ENCODE measurements at places on chromosomes 16 and 17. TPM values are rescaled to one million over a fixed set of nuclear protein-coding genes. Genes with fewer than 3 reads are reported as not detected.

GRCh38 chr16:75287708-75288107 lies 36.3 kb upstream of the BCAR1 start:
- no peak for DNase-seq

GRCh38 chr16:56673921-56674320 lies 4.3 kb downstream of the MT1H start:
- DNase-seq = peak; percentile 76

DNA sequence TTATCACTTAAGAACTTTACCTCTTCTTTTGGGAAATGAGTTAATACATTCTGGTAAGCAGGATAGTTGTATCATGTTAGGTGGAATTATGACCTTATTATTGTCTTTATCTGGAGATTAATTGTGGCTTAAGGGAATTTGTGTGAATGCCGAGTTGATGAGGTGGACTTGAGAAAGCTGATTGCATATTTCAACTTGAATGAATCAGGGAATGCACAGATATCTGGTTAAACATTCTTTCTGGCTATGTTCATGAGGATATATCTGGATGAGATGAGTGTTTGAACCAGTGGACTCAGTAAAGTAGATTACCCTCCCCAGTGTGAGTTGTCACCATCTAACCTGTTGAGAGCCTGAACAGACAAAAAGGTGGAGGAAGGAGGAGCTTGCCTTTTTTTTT lies 326.1 kb upstream of the GOT2 start:
- no peak for DNase-seq

DNA sequence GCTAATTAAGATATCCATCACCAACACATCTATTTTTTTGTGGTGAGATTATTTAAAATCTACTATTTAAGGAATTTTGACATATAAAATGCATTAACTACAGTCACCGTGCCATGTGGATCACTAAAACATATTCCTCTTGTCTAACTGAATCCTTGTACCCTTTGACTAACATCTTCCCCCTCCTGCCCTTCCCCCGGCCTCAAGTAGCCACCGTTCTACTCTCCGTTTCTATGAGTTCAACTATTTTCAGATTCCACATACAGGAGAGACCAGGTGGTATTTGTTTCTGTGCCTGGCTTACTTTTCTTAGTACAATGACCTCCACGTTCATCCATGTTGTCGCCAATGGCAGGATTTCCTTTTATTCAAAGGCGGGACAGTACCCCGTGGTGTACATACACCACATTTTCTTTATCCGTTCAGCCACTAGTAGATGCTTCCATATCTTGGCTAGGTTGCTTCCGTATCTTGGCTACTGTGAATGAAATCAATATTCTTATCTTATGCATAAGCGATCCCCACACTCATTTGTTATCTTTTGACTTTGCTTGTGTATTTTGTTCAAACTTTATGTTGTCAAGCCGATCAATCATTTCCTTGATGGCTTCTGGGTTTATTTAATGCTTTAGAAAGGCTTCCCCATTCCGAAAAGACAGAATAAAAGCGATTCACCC lies 134.7 kb downstream of the KCNJ12 start:
- peak; percentile 16 for DNase-seq

GRCh38 chr17:49723423-49723822 lies 15.7 kb upstream of the SLC35B1 start:
- peak; percentile 97 for DNase-seq

- no peak for DNase-seq
Observed at GRCh38 chr16:80914379-80915078, 92.2 kb downstream of the CMC2 start.

DNA sequence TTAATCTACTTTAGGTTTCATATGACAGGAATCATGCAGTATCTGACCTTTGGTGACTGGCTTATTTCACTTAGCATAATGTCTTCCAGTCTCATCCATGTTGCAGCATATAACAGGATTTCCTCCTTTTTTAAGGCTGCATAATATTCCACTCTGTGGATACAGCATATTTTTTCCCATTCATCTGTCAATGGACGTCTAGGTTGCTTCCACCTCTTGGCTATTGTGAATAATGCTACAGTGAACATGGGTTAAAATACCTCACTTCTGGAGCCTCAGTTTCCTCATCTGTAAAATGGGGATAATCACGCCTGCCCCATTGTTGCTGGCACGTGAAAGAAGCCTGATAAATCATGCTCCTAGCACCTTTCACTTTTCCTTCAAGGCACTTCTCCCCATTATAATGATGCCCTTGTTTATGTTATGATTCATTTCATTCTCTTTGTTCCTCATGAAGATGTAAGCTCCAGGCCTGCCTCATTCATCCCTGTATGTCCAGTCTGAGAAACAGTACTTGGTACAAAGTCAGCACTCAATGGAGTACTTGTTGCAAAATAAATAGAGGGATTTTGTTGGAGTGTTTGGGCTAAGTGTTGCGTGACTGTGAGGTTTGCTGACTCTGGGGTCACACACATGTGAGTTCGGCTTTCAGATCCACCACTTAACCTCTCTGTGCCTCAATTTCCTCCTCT lies 59.6 kb downstream of the ABAT start:
- no peak for DNase-seq

DNA sequence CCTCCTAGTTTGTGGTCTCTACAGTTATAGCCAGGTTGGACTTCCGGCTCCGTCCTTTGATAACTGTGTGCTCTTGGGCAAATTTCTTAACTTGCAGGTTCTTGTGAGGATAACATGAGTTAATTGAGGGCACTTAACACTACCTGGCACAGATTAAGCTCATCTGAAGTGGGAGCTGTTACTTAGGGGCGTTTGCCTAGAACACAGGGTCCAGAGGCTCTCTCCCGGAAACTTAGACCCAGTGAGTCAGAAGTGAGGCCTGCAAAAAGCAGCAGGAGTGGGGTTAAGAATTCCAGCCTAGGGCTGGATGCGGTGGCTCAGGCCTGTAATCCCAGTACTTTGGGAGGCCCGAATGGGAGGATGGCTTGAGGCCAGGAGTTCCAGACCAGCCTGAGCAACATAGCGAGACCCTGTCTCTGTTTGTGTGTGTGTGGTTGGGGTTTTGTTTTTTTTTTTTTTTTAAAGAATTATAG lies 1.4 kb downstream of the MVP start:
- DNase-seq = peak; percentile 52

- DNase-seq = peak; percentile 87
Observed at GRCh38 chr17:74442670-74443515, 11.0 kb downstream of the GPRC5C start.

GRCh38 chr16:65675161-65675560 lies 553.3 kb upstream of the CDH11 start:
- peak; percentile 77 for DNase-seq

GRCh38 chr17:67359960-67360791 lies 6.2 kb downstream of the PSMD12 start:
- DNase-seq = no peak

DNA sequence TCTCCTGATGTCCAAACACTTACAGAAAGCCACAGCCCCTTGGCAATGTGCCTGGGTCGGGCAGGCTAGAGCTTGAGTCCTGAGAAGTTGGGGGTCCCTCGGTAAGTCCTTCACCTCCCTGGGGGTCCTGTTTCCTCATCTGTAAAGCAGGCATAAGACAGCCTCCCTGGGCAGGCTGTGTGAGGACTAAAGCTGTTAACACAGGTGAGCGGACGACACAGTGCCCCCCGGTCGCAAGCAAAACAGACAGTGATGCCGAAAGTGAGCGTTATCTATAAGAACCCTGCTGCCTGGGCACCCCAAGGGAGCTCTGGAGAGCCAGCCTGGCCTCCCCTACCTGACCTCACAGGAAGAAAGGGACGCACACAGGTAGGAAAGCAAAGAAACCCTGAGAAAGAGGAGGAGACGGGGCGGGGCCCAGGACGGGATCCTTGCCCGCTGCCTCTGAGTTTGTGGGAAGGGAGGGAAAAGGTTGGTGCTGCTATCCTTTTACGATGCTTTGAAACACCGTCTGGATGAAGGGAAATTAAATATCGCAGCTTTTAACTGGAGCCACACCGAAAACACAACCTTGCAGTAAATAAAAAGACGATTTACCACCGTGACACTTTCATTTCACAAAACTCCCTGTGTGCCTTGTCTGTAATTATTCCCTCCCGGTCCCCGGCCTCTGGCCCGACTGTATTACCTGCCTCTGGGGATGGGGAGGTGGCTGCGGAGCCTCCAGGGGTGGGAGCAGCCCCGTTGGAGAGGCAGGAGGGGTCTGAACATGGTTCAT lies 67.1 kb downstream of the ENGASE start:
- DNase-seq = no peak

DNA sequence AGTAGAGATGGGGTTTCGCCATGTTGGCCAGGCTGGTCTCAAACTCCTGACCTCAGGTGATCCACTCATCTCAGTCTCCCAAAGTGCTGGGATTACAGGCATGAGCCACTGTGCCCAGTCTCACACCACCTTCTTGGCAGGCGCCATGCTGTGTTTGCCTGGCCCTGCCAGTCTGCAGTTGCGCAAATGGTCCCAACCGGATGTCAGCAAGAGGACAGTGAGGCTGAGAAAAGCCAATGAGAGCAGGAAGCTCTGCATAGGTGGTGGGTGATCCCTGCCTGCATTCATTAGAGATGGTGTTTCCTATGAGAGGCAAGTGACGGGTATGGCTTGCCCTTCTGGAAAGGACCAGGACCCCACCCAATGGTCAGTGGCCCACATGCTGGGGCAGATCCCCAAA lies 59.3 kb downstream of the PECAM1 start:
- no peak for DNase-seq

DNA sequence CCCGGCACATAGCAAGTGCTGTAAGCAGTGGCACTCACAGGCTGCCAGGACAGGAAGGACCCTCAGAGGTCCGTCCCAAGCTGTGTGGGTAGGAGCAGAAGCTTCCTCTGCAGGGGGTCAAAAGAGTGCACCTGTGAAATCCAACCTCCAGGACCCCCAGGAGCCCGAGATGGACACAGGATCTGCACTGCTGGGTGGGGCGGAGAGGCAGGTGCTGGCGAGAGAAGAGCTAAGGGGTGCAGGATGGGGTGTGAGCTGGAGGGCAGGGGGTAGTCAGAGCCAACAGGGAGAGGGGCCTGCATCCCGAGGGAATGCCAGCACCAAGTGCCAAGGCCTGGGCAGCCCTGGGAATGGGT lies 650 bp upstream of the AANAT start:
- no peak for DNase-seq

DNA sequence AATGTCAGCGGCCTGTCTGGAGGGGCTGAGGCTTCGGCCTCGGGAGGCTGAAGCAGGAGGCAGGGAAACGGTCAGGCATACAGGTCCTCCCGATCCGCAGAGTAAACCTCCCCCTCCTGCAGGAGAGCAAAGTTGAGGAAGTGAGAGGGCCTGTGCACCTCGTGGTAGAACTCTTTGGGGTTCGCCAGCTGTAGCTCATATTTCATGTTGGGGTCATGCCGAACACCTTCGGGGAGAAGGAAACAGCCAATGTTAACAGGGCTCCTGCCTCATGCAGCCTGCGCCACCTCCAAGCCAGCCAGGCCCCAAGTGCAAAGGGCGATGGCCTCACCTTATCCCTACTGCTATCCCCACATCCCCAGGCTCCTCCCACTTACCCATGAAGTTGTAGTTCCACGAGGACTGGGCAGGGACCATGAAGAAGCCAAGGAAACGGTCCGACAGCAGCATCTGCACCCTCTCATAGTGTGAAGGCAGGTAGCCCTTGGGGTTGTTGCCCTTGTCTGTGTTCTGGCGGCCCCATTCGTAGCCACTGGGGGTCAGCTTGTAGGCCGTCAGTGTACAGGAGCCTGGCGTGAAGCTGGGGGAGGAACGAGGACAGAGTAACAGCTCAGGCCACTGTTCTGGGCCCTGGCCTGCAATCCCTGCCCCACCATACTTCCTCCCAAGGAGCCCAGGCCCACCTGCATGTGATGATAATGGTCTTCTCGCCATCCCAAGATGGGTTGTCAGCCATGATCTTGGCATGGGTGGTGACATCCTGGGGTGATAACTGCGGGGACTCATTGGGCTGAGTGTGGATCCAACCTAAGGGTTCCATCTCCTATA lies 1.3 kb upstream of the RILP start:
- DNase-seq = no peak

DNA sequence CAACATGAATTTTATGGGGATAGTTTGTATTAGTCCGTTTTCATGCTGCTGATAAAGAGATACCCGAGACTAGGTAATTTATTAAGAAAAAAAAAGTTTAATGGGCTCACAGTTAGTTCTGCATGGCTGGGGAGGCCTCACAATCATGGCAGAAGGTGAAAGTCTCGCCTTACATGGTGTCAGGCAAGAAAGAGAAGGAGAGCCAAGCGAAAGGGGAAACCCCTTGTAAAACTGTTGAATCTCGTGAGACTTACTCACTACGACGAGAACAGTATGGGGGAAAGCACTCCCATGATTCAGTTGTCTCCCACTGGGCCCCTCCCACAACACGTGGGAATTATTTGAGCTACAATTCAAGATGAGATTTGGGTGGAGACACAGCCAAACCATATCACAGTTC lies 181.5 kb downstream of the PRKCA start:
- DNase-seq = no peak

DNA sequence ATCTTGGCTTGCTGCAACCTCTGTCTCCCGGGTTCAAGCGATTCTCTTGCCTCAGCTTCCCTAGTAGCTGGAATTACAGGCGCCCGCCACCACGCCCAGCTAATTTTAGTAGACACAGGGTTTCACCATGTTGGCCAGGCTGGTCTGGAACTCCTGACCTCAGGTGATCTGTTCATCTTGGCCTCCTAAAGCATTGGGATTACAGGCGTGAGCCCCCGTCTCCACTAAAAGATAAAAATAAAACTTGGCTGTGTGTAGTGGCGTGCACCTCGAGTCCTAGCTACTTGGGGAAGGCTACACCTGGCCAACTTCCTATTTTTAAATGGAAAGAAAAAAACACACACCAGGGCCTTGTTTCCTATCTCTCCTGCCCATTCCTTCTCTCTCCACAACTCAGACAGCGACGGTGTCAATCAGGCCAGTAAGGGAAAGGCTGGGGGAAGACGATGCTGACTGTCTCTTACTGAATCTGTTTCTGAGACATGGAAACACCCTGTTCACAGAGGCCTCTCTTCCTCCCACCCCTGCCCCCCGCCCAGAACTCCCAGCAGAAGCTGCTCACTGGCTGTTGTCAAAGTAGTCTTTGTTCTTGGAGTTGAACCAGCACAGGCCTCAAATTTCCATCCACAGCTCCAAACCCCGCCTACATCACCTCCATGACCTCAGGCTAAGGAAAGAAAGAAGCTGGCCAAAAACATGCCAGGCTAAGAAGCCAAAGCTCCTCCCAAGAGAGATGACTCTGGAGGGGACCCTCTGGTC lies 96.6 kb downstream of the NXN start:
- DNase-seq = peak; percentile 86

DNA sequence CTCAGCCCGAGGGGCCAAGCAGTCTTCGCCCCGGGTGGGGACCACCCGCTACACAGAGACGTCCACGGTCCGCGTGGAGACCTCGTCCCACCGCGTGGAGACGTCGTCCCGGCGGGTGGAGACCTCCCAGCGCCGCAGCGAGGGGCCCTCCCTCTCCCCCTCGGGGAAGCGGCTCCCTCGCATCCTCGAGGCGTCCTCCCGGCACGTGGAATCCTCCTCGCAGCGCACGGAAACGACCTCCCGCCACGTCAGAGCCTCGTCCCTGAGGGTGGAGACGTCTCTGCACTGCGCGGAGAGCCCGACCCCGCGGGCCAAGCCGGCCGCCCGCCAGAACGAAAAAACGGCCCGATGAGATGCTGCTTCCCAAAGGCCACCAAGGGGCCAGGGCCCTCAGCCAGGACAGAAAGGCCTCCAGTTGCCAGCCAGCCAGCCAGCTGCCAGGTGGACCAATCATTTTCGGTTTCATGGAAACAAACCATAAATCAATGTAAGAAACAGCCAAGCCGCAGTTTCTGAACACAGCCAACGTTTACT lies 424 bp downstream of the C17orf100 start:
- peak; percentile 72 for DNase-seq

CBFA2T3 gene
- total RNA-seq = 3.8 TPM

APRT gene
- total RNA-seq = 78.6 TPM

ODF4 gene
- not detected for total RNA-seq

FLII gene
- 129 TPM for total RNA-seq

TBX6 gene
- 0.31 TPM for total RNA-seq

GDPD3 gene
- 3.3 TPM for total RNA-seq

All from muscle of leg (tissue), 16 donors.